ENCODE measurements at places on chromosomes 13 and 19.

DNA sequence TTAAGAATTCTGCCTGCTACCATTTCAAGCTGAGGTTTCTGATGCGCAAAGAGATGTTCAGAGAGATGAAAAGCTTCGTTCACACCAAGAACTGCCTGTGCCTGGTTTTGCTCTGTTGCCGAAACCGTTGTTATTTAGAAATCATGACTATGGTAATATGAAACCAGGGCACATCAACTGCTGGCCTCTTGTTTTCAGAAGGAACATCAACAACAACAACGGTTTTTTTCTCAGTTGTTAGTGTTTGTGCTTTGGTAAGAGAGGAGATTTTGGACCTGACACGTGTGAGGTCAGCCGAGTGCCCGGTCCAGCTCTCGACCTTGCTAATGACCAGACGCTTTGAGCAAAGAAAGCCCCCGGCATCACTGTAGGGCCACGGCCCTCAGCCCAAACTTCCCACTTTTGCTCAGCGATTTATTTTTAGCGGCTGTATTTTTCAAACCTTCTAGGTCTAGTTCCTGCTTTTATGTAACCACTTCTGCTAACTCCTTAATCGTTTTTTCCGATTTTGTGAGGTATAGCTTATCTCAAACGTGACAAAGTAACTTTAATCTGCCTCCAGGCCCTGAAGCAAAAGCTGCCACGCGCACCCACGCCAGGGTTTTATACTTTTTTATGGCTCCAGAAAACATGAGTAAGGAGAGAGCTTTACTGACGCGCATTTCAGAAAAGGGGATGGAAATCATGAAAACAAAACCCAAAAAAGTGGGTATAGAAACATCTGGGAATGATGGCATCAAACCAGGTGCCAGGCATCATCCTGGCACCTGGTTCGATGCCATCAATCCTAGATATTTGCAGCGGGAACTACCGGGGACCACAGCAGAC is 42.0 kb downstream of the KLF2 start:
- DNase-seq = no peak

DNA sequence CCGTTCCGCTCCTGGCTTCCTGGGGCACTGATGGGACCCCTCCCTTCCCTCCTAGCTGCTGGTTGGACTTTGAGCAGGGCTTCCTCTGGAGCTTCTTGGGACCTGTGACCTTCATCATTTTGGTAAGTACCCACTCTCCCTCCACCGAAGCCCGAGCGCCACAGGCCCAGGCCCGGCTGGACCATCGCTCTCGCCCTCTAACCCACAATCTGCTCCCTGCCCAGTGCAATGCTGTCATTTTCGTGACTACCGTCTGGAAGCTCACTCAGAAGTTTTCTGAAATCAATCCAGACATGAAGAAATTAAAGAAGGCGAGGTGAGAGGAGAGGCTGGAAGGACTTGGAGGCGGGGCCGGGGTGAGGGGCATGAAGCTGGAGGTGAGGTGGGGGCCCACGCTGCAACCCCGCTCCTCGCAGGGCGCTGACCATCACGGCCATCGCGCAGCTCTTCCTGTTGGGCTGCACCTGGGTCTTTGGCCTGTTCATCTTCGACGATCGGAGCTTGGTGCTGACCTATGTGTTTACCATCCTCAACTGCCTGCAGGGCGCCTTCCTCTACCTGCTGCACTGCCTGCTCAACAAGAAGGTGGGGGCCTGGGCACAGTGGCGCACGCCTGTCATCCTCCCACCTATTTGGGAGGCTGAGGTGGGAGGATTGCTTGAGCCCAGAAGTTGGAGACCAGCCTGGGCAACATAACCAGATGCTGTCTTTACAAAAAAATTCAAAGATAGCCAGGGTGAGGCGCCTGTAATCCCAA is 12.3 kb downstream of the DDX39A start:
- no peak for DNase-seq

DNA sequence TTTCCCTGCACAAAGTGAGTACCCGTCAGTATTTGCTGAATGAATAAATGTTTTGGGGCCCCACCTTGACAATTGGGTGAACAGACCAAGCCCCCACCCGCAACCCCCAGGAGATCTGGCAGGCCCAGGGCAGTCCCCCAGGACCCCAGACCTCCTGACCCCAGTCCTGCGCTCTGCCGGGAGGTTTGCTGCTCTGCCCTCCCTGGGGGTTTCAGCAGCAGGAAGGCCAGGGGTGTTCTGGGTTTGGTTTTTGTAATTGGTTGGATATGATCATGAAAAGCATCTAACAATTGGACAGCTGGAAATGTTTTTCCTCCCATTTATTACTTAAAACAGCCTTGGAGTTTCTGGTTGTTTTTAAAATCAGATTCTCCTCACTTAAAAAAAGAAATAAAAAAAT is 193.8 kb downstream of the URI1 start:
- DNase-seq = no peak

GRCh38 chr13:44259045-44260027 is 114.3 kb upstream of the SERP2 start:
- no peak for DNase-seq

DNA sequence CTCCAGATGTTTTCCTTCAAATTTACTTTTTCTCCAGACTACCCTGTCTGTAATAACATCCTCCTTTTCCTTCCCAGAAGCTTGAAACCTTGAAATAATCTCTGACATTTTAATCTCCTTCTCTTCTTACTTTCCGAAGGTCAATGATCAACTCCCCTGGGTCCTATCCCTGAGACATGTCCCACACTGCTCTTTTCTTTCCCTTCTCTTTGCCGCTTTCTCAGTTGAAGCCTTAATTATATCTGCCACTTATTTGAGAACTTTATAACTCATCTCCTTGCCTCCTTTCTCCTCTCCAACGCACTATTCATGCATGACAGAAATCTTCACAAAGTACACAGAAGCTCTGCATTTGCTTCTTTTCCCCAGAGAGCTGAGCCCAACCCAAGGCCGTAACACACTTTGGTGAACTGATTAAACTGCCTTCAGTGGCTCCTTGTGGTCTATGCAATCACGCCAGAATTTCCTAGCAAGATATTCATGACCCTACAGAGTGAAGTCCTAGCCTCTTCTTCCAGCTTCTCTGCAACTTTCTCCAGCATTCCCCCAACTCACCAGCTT is 9.2 kb upstream of the WASF3 start:
- no peak for DNase-seq

All from NCI-H1105 (cell line).